ENCODE measurements at places on chromosomes 12 and 14.

DNA sequence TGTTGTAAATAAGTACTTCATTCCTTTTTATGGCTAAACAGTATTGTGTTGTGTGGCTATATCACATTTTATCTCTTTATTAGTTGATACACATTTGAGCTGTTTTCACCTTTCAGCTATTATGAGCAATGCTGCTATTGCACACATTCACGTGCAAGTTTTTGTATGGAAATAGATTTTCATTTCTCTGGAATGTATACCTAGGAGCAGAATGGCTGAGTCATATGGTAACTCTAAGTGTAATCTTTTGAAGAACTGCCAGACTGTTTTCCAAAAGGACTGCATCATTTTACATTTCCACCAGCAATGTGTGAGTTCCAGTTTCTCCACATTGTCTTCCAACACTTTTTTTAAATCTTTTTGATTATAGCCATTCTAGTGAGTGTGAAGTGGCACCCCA is 134.0 kb downstream of the SRGAP1 start:
- DNase-seq = no peak

- no peak for DNase-seq
These were observed 3.7 kb downstream of the KIF5A start for GRCh38 chr12:57553343-57554202.

GRCh38 chr14:89533136-89533535 is 116.1 kb upstream of the FOXN3 start:
- no peak for DNase-seq

DNA sequence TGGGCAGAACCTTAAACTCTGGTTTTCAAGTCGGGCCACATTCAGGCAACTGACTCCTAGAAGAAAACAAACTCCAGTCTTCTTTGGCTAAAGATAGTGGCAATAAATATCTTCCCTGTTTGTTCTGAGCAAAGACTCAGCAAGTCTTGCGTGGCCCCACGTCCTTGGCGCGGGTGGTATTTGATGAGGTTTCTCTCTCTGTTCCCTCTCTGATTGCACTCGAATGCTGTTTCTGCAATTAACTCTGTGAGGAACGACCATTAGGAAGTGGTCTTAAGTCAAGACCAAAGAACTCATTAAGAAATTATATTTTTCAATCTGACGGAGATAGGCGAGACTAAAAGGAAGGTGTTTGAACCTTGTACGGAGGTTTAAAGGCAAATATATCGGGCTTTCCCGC is 177.6 kb downstream of the TMEM132C start:
- DNase-seq = no peak

GRCh38 chr12:121085069-121085468 is 46.0 kb upstream of the OASL start:
- no peak for DNase-seq
